ENCODE measurements at places on chromosomes 2 and 18.

DNA sequence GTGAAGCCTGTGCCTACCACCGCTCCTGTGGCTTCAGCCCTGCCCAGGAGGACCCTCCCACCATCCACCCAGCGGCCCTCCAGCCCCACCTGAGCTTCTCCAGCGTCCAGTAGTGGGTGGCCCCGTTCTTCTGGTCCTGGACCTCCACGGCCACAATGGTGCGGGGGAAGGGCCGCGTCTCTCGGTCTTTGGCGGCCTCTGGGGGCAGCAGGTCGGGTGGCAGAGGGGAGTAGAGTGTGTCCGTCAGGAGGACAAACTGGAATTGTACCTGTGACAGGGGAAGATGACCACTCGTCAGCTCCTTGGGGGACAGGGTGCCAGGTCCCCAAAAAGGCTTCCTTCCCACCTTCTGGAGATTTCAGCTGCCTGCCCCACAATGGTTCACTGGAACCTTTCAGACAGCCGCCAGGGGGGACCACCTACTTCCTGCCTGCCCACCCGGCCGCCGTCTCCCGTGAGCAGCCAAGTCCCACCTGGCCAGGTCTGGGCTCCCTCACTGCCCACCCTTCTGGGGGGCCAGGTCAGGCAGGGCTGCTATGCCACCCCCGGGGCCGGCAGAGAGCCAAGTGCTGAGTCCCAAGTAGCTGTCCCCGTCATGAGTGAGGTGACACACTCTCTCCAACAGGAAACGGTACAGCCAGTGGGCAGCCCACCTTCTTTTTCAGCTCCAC, 59.3 kb downstream of the KIF1A start:
- no peak for DNase-seq

DNA sequence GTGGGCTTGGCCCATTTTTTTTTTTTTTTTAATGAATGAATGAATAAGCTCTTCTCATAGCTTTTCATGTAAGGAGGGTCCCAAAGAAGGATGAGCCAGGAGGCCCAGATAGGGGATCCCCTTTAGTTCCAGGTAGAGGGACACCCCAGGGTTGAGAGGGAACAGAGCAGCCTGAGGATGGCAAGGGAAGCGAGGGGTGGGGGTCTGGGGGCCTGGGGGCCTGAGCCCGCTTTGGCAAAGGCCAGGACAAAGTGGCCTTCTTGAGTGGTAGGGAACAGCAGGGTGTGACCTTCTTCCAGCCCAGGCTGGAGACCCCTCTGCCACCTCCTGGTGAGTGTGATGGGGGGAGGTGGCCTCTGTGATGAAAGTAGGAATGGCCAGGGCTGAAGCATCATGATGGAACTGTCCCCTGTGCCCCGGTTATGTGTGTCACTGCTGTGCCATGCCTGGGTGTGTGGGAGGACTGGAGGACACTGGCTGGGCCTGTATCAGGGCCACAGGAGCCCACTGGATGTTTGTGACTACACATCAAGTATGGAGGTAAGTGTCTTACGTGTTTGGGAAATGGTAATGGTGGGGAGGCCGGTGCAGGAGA, 263.5 kb upstream of the HDAC4 start:
- DNase-seq: no peak

DNA sequence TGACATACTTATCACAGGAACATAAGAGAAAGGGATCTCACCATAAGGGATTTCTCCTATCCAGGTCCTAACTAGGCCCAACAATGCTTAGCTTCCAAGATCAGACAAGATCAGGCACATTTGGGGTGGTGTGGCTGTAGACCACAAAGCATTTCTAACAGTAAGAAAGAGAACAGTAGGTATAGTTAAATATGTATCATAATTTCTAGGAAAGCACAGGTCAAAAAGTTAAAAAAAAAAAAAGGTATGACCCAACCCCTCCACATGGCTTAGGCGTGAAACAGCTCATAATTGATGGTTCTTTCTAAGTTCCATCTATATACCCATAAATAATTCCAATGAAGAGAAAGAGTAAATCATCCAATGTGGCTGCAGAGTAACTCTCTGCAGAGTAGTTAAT, 6.9 kb downstream of the PRKD3 start:
- DNase-seq: no peak

- DNase-seq: no peak
Observed at GRCh38 chr2:13009027-13009642, 292.4 kb downstream of the TRIB2 start.

- DNase-seq: no peak
Observed at GRCh38 chr2:233075966-233076339, 15.8 kb downstream of the INPP5D start.

GRCh38 chr2:96072746-96073145, 38.0 kb upstream of the GPAT2 start:
- DNase-seq: no peak

DNA sequence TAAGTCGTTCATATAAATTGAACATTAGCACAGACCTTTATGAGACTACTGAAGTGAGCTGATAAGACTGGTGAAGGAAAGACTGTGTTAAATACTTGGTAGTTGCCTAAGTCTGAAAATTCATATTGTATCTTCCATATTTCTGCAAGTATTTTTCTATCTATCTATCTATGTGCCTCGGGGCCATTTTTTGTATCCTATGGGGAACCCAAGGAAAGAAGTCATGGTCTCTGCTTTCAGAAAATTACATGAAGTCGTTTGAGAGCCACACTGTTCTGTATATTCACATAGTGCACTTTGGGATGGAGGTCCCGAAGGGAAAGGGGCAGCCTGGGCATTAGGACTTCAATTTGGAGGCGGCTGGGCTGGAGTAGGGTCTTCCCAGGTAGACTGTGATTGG, 89.6 kb downstream of the EPAS1 start:
- no peak for DNase-seq

GRCh38 chr2:26767129-26767528, 3.0 kb downstream of the SLC35F6 start:
- DNase-seq: no peak

- no peak for DNase-seq
Observed at GRCh38 chr2:142323206-142323605, 192.4 kb upstream of the LRP1B start.

DNA sequence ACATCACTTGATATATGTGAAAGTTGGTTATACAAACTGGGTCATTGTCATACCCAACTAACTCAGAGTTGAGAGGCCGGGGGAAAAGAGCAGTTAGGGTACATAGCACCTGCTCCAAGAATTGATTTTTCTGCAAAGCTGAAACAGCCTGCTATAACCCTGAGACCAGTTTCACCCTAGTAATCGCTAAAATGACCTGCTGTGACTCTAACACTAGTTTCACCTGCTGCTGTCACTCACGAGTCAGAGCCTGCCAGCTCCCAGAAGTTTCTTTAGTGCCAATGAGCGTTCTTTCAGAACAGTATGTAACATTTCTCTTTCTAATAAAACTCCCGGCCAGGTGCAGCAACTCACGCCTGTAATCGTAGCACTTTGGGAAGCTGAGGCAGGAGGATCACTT, 28.0 kb downstream of the SRSF7 start:
- DNase-seq: no peak

DNA sequence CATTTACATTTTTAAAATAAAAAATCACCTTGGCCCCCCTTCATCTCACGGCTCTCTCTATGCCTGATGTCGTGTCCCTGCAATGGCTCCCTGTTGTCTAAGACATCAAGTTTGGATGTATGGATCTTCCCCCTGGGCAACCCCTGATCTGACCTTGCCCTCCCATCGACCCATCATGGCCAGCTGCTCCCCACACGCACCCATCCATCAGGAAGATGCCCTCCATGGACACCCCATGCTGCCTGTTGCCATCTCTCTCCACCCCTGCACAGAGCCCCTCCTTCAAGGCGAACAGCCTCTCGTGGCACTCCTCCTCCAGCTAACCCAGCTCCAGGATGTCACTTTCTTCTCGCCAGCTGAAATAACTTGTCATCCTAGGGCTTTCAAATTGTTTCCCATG, 59.5 kb downstream of the DPYSL5 start:
- DNase-seq: no peak

- DNase-seq: no peak
Observed at GRCh38 chr2:85168942-85169341, 35.8 kb downstream of the TCF7L1 start.

DNA sequence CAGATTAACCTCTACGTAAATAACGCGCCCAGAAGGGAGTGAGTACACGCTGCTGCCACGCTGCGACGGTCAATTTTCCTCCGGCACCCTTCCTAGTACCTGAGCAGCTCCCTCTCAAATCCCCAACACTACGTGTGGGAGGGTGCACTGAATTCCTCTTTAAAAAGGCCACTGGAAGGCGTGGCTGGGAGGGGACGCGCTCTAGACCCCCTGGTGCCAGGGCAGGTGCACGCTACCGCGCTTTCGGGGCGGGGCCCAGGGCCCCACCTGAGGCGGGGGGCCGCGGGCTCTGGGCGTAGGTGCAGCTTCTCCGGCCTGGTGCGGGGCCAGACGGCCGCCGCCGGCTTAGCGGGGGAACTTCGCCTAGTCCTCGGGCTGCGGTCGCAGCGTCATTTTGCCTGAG, 668 bp upstream of the ANKRD12 start:
- peak; percentile 77 for DNase-seq

DNA sequence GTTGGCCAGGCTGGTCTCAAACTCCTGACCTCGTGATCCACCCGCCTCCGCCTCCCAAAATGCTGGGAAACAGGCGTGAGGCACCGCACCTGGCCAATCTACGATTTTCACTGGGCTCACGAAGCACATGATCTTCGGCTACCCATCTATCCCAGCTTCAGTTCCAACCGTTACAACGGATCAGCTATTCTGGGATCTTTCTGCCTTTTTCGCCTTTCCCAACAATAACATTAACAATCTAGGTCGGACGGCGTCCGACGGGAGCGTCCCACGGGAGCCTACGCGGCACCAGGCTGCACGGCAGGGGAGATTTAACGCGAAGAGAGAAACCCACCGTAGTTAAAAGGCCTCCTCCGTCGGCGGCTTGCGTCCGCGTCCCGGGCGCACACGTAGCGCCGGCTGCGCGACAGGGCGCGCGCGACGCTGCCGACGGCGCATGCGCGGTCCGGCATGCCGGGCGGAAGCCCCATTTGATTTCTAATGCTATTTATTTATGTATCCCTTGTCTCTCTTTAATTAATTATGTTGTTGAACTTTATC, at the start of gene MSL3B:
MSL3B (minus strand) TSS at position 394 of the 540 bp plus-strand sequence.
- DNase-seq: peak; percentile 47
